ENCODE measurements at places on chromosomes 12 and 14. TPM values are rescaled to one million over a fixed set of nuclear protein-coding genes. Genes with fewer than 3 reads are reported as not detected.

Gene MYG1
- 73.5 TPM for total RNA-seq

Gene MIP
- total RNA-seq = not detected

Gene NFE2
- 0.15 TPM for total RNA-seq

Gene ZNF891
- total RNA-seq = 0.30 TPM

All from bronchus fibroblast of lung (primary cell).